ENCODE measurements at places on chromosomes 12 and 14.
A peak's percentile ranks its signal among the peaks of the same experiment; 100 is the strongest.

DNA sequence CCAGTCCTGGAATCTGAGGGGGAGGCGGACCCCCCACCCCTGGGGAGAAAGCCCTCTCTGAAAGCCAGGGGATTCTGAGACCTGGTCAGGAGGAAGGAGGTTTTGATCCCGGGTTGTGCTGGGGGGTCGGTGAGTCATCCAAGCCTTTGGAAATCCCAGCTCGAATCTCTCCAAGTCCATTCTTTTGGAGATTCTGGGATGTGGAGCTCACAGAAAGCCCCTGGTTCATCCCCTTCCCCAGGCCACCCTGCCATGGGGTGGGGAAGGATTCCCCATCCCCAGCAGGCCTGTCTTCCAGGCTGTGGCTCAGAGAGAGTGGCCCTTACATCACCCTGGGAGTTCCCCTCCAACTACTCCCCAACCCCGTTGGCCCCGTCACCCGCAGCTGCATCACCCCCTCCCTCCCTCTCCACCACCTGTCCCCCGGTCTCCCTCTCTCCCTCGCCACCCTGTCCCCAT is 14.3 kb downstream of the EXOC3L4 start:
- DNase-seq = no peak

DNA sequence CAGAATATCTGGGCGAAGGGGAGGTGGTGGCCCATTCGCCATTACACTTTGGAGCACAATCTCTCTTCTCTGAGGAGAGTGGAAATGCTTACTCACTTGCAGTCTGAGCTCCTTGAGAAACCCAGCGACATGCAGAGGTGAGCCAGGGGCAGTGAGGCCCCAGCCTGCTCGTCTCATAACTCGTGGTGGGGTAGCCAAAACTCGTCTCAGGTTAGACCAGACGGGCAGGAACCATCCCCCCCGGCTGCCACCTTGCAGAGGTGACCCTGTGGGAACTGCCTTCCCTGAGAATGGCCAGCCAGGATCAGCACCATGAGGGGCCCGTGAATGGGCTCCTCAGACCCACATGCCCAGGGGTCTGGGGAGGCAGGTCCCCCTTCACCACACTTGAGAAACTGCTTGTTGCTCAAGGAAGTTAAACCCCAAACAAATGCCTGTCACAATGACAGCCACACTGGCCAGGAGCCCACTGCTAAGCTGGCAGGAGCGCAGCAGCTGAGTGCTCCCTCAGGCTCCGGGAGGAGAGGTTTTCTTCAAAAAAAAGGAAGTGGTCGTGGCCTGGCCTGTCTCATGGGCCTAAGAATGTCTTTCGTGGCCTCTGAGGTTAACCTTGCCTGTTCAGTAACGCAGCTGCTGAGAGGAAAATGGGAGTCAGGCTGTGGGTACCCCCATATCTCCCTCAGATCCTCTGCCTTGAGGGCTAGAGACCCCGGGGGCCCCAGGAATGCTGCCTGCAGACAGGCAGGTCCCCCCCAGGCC is 9.2 kb upstream of the ALDH2 start:
- no peak for DNase-seq

DNA sequence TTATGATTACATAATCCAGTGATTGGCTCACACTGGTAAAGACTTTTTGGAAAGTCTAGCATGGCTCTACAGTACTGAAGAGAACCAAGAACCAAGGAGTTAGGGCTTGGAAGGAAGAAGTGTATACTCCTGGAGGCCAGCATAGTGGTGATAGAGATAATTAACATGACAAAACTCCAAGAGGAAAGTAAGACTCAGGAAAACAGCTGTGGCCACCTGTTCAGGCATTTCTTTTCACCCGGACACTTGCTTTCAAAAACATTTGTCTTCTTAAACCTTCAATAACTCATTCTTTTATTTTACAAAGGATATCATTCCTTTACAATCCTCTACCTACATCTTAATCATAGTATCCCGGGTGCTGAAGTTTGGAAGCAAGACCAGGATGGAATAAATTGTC is 50.9 kb downstream of the KLHL28 start:
- DNase-seq = no peak

GRCh38 chr12:89648211-89648930 is 60.3 kb downstream of the ATP2B1 start:
- DNase-seq = no peak

DNA sequence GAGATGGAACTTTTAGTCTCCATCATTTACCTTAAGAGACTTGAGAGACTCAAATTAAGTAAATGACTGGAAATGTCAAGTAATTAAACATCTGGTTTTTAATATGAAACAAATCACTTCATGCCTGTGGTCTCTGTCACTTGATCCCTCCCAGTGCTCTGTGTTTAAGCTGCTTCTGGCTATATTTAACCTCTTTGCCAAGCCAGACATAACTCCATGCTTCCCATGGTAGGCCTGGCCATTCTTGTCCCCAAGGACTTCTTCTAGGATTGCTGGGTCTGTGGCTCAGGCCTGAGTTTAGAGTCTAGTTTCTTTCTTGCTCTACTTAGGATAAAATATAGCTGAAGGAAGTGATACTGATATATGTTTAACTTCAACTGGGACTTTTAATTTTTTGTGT is 1013.6 kb downstream of the FLRT2 start:
- no peak for DNase-seq

DNA sequence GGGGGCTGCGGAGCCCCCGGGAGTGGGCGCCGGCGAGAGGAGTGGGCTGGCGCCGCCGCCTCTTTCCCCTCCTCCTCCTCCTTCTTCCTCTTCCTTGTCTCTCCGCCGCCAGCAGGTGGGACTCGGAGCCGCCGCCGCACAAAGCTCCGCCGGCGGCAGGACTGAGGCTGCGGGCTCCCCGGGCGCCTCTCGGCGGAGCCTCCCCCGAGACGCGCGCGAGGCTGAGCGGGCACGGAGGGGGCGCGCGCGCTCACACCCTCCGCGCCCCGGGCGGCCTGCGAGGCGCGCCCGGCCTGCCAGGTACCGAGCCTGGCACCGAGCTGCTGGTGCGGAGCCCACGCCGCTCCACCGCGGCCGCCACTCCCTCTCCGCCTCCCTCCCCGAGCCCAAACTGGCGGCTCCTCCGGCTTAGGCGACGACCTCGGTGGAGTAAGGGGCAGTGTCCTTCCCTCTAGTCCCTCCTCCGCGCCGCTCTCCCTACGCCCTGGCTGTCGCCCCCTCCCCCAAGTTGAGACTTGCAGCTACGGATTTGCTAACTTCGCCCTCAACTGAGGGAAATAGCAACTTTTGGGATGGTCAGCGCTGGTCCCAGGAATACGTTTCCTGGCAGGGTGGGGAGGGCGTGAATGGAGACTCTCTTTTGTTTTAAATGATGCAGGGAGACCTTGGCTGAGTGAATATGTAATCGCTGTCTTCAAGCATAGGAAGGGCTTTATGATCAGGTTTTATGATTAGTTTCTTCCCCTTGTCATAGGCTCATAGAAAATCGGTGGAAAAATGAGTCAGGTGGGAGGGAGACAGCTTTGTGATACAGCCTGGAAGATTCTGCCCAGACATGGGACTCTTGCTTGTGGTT is 199.5 kb upstream of the CAND1 start:
- DNase-seq = no peak

DNA sequence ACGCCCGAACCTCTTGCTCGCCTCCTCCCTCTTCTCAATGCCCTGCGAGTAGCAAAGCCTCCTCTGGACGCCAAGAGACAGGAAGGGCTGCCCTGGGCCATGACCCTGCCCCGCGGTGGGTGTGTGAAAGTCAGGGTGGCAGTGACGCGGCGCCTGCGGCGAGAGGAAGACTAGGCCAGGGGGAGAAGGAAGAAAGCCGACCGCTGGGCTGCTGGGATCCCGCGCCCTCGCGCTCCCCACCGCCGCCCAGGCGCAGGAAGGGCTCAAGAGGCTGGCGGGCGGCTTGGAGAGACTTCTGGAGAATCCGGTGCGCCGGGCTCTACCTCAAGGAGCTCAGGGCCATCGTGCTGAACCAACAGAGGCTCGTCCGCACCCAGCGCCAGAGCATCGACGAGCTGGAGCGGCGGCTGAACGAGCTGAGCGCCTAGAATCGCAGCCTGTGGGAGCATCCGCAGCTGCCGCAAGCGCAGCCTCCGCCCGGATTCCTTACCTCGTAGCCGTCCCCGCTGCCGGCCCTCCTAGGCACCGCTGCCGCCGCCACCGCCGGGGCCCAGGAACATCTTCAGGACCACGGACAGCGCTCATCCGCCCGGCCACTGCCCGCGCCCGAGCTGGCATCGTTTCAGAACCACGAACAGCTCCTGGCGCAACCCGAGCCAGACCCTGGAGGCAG is 105.0 kb upstream of the PRB2 start:
- peak; percentile 15 for DNase-seq

DNA sequence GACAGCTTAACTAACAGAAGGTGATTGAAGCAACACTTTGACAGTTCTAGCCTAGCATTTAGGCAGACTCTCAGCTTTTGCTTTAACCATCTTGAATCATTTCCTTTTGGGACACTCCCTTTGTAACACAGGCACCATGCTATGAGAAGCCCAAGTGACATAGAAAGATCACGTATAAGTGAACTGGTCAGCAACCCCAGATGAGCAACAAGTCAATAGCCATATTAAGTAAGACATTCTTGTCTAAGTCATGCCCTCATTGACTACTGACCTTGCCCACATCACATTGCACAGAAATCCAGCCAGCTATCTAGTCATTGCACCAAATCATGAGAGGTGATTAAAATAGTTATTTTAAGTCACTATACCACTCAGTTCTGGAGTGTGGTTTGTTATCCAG is 476.8 kb downstream of the TRHDE start:
- no peak for DNase-seq

DNA sequence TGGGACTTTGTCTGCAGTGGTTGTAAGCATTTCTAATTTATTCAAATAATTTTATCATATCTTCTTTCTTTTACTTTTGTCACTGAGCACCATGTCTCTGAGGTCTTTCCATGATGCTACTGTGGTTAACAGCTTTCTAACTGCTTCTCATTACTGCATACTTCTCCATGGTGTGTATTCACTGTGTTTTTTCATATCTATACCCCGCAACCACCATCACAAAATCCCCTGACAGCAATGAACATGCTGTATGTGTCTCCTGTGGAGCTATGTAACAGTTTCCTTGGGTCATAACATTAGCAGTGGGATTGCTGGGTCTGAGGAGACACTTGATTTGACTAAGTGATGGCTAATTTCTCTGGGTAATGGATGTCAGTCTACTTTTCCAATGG is 29.2 kb upstream of the CHST11 start:
- DNase-seq = no peak

- no peak for DNase-seq
These were observed 577 bp downstream of the DTX3 start for GRCh38 chr12:57604992-57605810.

DNA sequence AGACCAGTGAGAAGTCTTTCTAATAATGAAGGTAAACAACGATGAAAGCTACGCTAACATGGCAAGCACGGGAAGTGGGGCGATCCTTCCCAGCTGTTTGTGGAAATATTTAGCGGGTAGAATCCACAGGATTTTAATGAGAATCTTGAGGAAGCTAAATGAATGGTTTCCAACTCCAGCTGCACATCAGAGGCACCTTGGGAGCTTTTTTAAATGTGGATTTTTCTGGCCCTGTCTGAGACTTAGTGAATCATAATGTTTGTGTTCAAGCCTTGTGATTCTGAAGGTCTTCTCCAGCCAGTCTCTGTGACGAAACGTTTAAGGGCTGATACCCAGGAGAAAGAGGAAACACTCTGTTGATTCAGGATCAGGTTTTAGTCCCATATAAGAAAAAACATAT is 169.8 kb downstream of the CAPZA3 start:
- no peak for DNase-seq

- peak; percentile 97 for DNase-seq
These were observed 192.6 kb upstream of the HMGA2 start for GRCh38 chr12:65631621-65632111.

GRCh38 chr12:28104903-28105864 is 85.1 kb upstream of the CCDC91 start:
- no peak for DNase-seq
